Colonic mucosa (tissue), 4 donors: ENCODE measurements at places on chromosomes 7 and 10. TPM values are rescaled to one million over a fixed set of nuclear protein-coding genes. Genes with fewer than 3 reads are reported as not detected.
A peak's percentile ranks its signal among the peaks of the same experiment; 100 is the strongest.

GRCh38 chr7:979886-980571 lies 3.0 kb upstream of the CYP2W1 start:
- H3K36me3 ChIP-seq = no peaks in the 10 kb centered on the region
- H3K4me1 ChIP-seq = peaks cover 13% of the 10 kb centered on the region
- no peak overlapping the region for H3K4me3 ChIP-seq
- no peaks in the 10 kb centered on the region for H3K27me3 ChIP-seq
- DNase-seq = no peak
- H3K27ac ChIP-seq = no peak overlapping the region

DNA sequence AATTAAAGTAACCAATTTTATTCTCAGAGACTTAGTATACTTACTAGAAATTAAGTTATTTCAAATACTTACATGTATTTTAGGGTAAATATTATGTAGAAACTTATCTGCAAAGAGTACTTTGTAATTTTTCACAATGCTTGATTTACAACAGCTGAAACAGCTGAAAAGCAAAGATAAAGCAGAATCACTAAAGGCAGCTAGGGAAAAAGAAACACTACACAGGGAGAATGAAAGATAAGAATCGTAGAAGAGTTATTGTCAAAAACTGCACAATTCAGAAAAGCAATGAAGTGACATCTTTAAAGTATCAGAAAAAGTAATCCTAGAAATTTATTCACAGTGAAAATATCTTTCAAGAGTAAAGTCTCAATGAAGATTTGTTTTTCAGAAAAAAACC lies 69.7 kb upstream of the ZNF804B start:
- H3K4me3 ChIP-seq = no peak overlapping the region
- no peak overlapping the region for H3K27ac ChIP-seq
- no peak for DNase-seq
- H3K36me3 ChIP-seq = no peaks in the 10 kb centered on the region
- H3K27me3 ChIP-seq = no peaks in the 10 kb centered on the region

- no peaks in the 10 kb centered on the region for H3K36me3 ChIP-seq
- H3K27ac ChIP-seq = no peak overlapping the region
- no peak overlapping the region for H3K4me3 ChIP-seq
- no peak for DNase-seq
Observed at GRCh38 chr7:82760074-82760473, 316.5 kb upstream of the CACNA2D1 start.

- DNase-seq = no peak
- no peaks in the 10 kb centered on the region for H3K4me1 ChIP-seq
- no peaks in the 10 kb centered on the region for H3K27me3 ChIP-seq
- no peaks in the 10 kb centered on the region for H3K36me3 ChIP-seq
- H3K4me3 ChIP-seq = no peak overlapping the region
Observed at GRCh38 chr7:137696376-137696775, 150.4 kb downstream of the DGKI start.

The EN2 gene
- total RNA-seq = not detected

DNA sequence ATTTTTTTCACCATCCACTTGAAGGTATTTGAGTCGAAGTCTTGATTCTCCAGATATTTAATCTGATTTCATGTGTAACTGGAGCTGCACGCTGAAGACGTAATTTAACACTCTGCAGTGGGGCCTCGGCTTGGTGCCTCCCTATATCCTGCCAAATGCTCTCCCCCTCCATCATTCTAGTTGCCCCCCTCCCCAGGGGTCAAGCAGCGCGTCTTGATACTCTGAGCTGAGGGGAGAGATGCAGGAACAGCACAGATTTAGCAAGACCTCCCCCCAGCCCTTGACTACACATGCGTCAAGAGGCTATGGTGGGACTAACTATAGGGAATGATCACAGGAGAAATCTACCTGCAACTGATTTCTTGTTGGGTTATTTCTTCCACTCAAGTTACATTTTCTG lies 85.8 kb downstream of the PRPF18 start:
- no peaks in the 10 kb centered on the region for H3K4me1 ChIP-seq
- H3K36me3 ChIP-seq = peaks cover 3% of the 10 kb centered on the region
- H3K27me3 ChIP-seq = no peaks in the 10 kb centered on the region
- no peak overlapping the region for H3K4me3 ChIP-seq

The PKD2L1 gene
- 0.52 TPM for total RNA-seq

The GRM8 gene
- 2.2 TPM for total RNA-seq

The CALHM3 gene
- total RNA-seq = not detected

DNA sequence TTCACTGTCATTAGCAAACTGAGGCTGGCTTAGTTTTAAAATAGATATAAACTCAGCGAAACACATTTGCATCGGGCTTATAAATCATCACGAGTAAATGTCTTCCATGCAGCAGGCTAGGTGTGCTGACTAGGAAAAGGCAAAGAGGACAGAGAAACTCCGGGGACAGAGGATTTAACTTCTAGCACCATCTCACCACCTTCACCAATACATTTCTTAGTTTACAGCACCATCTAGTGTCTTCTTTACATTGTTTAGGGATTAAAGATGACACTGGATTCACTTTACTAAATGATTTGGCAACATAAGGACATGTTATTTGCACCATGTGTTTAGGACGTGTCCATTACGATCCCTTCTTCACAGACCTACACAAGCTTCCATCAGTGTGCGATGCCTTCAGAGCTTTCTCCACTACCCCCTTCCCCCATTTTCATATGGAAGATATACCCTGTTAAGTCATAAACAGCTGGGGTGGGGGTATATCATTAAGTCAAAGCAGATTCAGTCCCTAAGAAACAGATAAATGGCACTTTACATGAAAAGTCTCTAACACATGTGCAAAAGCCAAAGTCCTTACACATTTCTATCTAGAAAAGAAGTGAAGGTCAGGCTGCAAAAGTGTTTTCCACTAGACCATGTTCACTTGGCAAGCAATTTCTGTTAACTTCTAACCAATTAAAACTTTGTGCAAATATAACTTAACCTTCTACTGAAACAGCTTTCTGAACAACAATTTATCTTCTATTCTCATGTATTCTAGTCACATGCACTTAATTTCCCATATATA lies 103.3 kb downstream of the GRB10 start:
- H3K27ac ChIP-seq = no peak overlapping the region
- no peaks in the 10 kb centered on the region for H3K36me3 ChIP-seq
- no peak overlapping the region for H3K4me3 ChIP-seq
- no peaks in the 10 kb centered on the region for H3K4me1 ChIP-seq
- no peak for DNase-seq

The FAM25G gene
- total RNA-seq = not detected

The EIF4EBP2 gene
- total RNA-seq = 77.1 TPM

- no peaks in the 10 kb centered on the region for H3K4me1 ChIP-seq
- no peak for DNase-seq
- no peaks in the 10 kb centered on the region for H3K27me3 ChIP-seq
- H3K4me3 ChIP-seq = no peak overlapping the region
Observed at GRCh38 chr10:89888321-89889070, 187.1 kb downstream of the KIF20B start.

DNA sequence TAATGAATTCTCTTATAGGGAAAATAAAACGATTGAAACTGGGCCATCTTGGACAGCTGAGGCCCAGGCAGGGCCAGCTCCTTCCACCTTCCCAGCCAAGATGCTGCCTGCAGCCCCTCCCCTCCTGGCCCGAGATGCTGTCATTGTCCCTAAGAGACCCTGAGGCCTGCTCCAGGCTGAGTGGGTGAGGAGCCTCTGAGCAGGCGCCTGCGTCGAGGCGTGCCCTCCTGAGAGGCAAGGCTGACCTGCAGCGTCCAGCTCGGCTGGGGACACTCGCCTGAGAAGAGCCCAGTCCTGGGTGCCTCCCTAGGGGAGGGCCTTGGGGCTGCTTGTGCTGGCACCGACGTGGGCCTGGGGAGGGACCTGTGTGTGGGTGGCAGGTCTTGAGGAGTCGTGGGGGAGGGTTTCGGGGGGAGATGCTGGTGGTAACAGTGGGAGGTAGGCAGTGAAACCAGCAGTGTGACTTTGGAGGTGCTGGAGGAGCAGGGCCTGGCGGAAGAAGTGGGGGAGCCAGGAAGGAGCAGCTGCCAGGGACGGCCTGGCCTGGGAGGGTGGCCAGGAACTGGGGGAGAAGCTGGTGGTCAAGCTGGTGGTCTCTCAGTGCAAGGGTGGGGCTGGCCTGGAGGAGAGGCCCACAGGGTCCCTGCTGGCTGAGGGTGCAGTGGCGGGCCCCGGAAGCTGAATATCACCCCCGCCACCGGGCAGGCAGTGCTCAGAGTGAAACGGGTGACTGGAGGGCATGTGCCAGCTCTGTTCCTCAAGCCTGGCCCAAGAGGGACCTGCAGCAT lies 7.9 kb downstream of the GPR146 start:
- peaks cover 4% of the 10 kb centered on the region for H3K4me1 ChIP-seq
- no peak for DNase-seq
- H3K27me3 ChIP-seq = no peaks in the 10 kb centered on the region
- no peaks in the 10 kb centered on the region for H3K36me3 ChIP-seq
- no peak overlapping the region for H3K27ac ChIP-seq
- H3K4me3 ChIP-seq = no peak overlapping the region

The OR2A5 gene
- not detected for total RNA-seq

GRCh38 chr10:90138844-90139243 lies 437.5 kb downstream of the KIF20B start:
- no peaks in the 10 kb centered on the region for H3K4me1 ChIP-seq
- H3K36me3 ChIP-seq = no peaks in the 10 kb centered on the region
- H3K4me3 ChIP-seq = no peak overlapping the region
- no peak overlapping the region for H3K27ac ChIP-seq
- no peaks in the 10 kb centered on the region for H3K27me3 ChIP-seq

The BCCIP gene
- total RNA-seq = 67.2 TPM

GRCh38 chr7:151896086-151896485 lies 19.2 kb upstream of the PRKAG2 start:
- H3K4me1 ChIP-seq = peaks cover 10% of the 10 kb centered on the region
- H3K27ac ChIP-seq = no peak overlapping the region
- H3K27me3 ChIP-seq = no peaks in the 10 kb centered on the region
- peak; percentile 45 for DNase-seq

DNA sequence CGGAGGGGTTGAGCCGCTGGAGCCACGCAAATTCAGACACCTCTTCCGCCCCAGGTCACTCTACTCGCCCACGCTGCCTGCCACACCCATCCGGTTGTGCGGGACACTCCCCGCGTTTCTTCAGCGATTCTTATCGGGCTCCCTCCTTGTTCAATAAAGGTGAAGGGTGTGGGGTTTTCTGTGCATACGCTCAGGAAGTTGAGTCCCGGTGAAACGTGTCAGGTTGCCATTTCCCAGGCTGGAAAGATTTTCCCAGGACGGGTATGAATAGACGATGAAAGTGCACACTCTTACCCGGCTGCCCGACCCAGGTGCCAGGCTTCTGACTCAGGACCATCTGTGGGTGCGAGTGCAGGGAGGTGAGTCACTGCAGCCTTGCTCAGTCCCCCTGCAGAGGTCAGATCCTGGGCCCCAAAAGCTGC lies 22.0 kb downstream of the KLF6 start:
- H3K27ac ChIP-seq = no peak overlapping the region
- no peak overlapping the region for H3K4me3 ChIP-seq
- H3K36me3 ChIP-seq = no peaks in the 10 kb centered on the region
- no peaks in the 10 kb centered on the region for H3K4me1 ChIP-seq

GRCh38 chr10:6602700-6603084 lies 22.6 kb upstream of the PRKCQ start:
- no peak for DNase-seq
- no peaks in the 10 kb centered on the region for H3K27me3 ChIP-seq
- no peaks in the 10 kb centered on the region for H3K4me1 ChIP-seq
- H3K36me3 ChIP-seq = no peaks in the 10 kb centered on the region
- H3K27ac ChIP-seq = no peak overlapping the region

DNA sequence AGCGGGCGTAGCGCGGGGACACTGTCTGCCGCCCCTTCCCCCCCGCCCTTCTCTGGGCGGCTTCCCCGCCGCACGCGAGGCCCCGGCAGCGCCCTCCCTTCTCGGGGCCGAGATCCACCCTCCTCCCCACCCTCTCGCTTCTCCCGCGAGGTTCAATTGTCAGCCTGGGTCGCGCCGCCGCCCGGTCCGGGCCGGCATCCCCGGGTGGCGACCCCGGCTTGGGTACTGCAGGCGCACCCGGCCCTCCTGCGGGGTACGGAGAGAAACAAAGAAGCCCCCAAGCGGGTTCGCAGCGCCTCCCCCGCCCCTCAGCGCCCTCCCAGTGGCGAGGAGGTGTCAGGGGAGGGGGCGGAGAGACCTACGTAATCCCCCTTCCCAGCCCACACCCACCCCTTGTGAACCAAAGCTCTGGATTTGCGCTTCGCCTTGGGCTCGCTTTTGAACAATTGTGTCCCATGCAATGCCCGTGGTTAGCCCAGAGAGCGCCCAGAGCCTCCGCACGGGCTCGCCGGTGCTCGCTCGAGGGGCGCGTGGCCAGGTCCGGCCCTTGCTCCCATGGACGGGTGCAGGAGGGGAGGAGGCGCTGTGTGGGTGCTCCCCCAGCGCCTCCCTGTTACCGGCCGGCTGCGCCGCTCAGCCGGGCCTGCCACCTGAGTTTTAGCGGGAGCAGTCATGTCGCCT lies 634 bp downstream of the HECW1 start:
- no peaks in the 10 kb centered on the region for H3K36me3 ChIP-seq
- no peak overlapping the region for H3K27ac ChIP-seq
- DNase-seq = no peak
- peaks cover 34% of the 10 kb centered on the region for H3K27me3 ChIP-seq
- H3K4me3 ChIP-seq = peak overlapping the region; percentile 22

DNA sequence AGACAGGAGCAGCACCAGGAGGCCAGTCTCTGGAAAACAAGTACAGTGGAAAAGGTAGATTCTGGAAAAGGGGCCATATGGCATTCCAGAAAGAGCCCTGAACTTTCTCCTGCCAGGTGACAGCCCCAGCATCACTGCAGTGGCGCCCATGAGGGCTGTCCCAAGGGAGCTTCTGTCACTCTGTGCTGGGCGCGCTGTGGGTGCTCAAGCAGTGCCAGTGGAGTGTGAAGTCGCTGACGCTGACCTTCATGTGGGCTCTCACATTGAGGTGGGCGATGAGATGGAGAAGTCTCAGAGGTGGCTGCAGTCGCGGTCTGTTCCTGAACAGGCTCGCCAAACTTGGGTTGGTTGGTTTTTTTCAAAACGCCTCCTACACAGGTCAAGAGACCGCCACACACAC lies 38.2 kb downstream of the FKBP6 start:
- H3K4me1 ChIP-seq = no peaks in the 10 kb centered on the region
- DNase-seq = no peak
- no peaks in the 10 kb centered on the region for H3K27me3 ChIP-seq
- H3K4me3 ChIP-seq = no peak overlapping the region

The SPDYE9 gene
- total RNA-seq = not detected

GRCh38 chr10:60821656-60822055 lies 43.4 kb downstream of the CDK1 start:
- H3K4me3 ChIP-seq = no peak overlapping the region
- H3K4me1 ChIP-seq = no peaks in the 10 kb centered on the region
- DNase-seq = no peak
- H3K27me3 ChIP-seq = no peaks in the 10 kb centered on the region
- H3K36me3 ChIP-seq = no peaks in the 10 kb centered on the region
- no peak overlapping the region for H3K27ac ChIP-seq

The DRGX gene
- total RNA-seq = not detected

The CPA4 gene
- total RNA-seq = not detected

The ZNF804B gene
- total RNA-seq = not detected

The NUDCD3 gene
- 77.7 TPM for total RNA-seq
